GM12892 (cell line): ENCODE measurements at places on chromosomes 2 and 18.
A peak's percentile ranks its signal among the peaks of the same experiment; 100 is the strongest.

- DNase-seq: no peak
Observed at GRCh38 chr2:170462433-170463205, 252.5 kb upstream of the SP5 start.

- no peak for DNase-seq
Observed at GRCh38 chr2:239961662-239962613, 63.2 kb downstream of the NDUFA10 start.

DNA sequence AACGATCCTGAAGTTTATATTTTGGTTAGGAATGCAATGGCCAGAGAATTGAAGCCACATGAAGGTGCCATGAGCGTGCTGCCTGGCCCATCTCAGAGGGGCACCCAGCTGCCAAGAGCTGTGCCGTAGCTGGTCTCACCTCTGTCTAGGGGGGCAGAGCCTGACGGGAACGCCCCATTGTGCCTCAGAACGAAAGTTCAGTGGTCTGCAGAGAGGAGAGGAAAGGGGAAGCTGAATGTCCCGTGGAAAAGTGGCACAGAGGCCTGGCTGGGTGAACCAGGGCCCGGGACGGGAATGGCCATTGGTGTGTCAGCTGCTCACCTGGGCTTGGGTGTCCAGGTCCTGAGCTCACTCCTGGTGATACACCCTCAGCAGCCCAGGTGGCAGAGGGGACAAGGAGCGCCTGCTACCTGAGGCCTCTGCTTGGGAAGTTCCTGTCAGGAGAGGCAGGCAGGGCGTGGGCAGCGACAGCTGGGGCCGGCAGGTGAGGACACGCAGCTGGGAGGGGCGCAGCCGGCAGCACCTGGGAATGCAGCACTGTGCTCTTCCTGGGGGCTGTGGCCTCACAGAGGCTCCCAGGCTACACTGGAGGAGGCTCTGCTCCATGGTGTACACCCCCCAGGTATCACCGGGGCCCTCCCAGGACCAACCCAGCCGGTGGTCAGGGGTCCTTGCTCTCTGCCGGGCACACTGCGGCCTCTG, 67.3 kb downstream of the PARD6G start:
- no peak for DNase-seq

DNA sequence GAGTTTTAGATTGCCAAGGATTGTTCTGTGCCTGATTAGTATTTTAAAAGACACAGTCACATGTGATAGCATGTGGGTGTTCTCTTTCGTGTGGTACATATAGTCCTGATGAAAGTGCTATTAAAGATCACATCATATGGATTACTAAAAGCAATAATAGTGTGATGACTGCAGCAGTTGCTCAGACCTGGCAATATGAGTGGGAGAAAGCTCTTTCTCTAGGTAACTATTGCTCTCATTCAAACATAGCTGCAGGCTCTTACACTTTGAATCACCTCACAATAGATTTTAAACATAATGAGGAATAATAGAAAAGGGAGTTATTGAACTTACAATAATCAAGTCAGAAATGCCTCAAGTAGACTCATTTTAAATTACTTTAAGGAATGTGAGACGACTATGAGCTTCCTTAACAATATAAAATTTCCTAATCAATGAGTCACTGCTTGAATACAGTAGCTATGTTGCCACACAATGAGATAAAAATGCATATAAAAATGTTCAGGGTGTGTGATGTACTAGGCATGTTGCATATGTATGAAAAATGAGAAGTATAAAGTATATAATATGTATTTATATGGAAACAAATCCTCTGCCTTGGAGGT, 452.1 kb downstream of the TMX3 start:
- DNase-seq: no peak

GRCh38 chr2:18975506-18976167, 382.8 kb downstream of the OSR1 start:
- no peak for DNase-seq

DNA sequence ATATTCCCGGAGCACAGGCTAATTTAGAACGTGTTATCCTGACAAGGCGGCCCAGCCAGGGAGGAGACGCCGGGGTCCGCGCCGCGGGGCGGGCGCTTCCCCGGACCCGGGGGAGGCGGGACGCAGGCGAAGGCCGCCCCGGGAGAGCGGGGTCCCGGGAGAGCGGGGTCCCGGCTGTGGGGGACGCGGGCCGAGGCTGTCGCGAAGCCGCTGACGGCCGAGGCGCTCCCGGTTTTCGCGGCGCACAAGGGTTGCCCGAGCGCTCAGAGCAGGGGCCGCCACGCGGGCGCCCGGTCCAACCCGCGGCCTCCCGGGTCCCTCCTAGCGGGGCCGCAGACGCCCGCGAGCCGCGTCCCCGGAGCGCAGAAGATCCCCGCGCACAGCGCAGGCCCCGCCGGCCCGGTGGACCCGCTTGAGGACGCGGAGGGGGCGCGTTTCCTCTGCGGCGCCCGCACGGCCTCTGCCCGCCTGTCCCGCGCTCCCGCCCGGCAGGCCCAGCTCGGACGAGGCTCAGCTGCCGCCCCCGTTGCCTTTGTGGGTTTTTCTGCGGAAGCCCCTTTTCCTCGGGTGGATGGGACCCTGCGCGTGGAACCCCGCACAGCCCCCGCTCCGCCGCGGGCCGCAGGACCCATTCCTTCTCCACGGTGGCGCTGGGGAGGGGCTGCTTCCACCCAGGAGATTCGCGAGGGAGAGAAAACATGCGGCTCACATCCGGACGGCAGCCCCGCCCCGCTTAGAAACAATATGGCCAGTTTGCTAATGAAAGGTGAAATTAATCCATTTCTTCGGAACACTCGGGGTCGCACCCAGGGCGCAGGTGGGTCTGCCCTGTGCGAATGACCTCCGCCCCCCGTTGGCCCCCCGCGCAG, 9.6 kb upstream of the KCNG2 start:
- no peak for DNase-seq

GRCh38 chr2:168146892-168147810, 100.2 kb downstream of the STK39 start:
- no peak for DNase-seq

DNA sequence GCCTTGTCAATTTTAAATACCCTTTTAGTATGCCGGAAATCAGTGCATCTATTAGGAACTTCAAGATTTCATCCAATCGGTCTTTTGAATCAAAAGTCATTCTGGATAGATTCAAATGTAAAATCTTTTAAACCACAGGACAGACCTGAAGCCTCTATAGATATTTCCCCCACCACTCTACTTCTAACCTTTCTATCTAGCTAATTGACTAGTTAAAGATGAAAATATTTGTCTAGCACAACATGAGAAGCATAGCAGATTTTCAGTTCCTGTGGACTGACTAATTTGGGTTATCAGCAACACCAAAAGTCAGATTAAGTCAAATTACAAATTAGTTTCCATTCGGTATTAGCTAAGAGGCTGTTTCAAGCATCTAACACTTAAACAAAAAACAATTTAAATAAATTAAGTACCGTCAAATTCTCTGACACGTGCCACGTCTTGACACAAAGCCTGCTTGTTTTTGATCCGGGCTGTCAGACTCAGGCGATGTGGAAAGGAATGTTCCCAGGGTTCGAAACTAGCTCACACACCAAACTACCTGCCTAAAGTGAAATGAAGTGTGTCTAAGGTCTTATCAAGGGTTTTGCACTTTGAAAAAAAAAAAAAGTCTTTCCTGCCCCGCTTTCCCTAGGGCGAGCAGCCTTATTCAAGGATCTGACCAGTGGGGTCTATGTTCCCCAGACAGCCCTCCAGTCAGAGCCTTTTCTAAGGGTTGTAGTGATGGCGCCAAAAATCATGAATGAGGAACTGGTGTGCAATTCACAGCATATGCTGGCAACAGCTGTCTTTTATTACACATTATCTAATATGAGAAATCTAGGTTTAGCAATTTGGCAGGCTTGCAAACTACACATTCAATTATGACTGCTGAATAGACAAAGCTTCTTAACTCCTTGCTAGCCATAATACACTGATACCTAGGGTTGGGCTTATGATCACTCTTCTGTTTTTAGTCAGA, 4.7 kb downstream of the CYTIP start:
- DNase-seq: no peak

GRCh38 chr2:61433606-61434005, 37.3 kb downstream of the USP34 start:
- DNase-seq: no peak

DNA sequence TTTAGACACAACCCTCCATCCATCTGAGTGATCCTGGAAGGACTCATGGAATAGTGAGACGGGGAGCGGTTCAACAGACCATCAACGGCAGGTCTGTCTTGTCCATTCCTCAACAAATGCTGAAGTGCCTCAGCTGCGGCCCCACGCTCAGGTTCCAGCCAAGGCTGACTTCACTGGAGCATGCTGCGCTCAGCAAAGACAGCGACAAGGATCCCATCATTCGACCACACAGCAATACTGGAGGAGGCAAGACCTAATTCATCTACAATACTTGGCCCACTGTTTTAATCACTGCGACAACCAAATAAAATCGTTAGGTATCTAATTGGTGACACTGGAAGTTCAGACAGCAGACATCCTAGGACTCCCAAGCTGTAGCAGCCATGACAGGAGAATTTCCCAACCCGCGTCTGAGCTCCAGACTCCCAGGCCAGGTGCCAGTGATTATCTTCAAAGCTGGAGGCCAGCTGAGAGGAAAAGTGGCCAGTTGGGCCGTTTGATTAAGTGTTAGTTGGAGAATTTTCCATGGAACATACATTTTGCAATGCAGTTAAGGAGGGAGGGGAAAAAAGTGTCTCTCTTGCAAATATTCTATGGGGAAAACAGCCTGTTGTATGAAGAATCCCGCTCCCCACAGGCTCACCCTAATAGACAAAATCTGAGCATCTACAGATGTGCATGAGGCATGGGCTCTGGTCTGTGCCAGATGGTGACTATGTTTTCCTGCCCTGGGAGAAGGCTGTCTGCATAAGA, 92.5 kb upstream of the SLC35G4 start:
- no peak for DNase-seq

GRCh38 chr18:13834496-13835015, 10.6 kb downstream of the MC5R start:
- DNase-seq: no peak

- no peak for DNase-seq
Observed at GRCh38 chr2:128214866-128215460, 103.7 kb downstream of the HS6ST1 start.

GRCh38 chr18:48953104-48953706, 2.4 kb upstream of the SMAD7 start:
- no peak for DNase-seq

- DNase-seq: no peak
Observed at GRCh38 chr2:85797921-85798320, 44.1 kb downstream of the ATOH8 start.

DNA sequence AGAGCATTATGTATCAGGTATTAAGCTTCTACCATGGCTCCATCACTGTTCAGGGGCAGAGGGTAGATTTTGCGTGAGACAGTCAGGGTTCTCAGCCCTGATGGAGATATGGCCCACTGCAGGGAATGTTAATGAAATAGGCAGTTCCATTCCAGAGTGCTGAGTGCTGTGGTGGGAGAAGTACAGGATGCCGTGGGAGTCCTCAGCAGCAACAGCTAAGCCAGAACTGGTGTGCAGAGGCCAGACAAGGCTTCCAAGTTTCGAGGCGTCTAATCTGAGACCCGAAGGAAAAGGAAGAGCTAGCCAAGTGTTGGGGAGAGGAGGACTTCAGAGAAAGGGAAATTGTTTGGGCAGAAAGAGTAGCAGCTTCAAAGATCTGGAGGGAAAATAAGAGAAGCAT, 30.2 kb upstream of the MAPRE2 start:
- no peak for DNase-seq

DNA sequence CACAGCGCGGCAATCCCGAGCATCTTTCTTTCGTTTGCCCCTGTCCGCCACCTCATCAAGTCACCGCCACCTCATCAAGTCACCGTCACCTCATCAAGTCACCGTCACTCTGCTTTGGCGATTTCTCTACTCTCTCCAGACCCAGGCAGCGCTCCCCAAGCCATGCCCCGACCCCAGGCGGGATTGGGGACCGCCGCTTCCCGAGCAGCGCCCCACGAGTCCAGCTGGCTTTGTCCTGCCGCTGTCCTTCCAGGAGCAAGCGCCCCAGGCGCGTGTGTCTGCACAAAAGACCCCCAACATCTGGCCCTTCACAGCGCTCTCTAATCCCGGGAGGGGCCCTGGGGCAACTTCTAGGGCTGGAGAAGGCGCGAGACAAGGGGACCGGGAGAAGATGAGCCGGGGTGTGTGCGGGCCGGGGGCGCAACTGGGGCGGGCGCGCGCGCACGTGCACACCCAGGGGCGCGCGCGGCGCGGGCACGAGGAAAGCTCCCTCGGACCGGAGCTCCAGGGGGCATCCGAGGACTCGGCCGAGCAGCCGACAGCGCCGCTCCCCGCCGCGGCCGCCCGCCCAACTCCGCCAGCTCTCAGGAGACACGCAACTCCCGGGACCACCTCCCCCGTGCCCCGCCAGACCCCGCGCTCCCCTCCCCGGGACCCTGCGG, 633 bp upstream of the RNF152 start:
- peak; percentile 42 for DNase-seq

DNA sequence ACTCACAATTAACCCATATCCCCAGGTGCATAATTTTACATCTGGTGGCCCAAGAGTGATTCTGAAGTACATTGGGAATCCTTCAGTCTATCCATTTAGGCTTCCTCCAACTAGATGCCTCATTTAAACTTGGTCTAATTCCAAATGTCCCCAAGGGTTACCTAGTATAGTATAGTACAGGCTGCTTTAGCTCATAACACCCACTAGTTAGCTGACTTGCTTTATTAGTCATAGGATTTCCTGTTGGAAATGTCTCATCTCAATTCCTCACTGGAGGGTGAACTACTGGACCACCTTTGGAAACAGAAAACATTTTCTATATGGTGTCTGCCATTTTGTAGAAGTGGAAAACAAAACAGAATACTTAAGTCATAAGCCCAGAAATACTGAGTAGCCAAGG, 202.5 kb upstream of the SESTD1 start:
- DNase-seq: no peak

- no peak for DNase-seq
Observed at GRCh38 chr18:48754993-48755473, 195.7 kb downstream of the SMAD7 start.
